ENCODE measurements at places on chromosomes 13 and 19.

DNA sequence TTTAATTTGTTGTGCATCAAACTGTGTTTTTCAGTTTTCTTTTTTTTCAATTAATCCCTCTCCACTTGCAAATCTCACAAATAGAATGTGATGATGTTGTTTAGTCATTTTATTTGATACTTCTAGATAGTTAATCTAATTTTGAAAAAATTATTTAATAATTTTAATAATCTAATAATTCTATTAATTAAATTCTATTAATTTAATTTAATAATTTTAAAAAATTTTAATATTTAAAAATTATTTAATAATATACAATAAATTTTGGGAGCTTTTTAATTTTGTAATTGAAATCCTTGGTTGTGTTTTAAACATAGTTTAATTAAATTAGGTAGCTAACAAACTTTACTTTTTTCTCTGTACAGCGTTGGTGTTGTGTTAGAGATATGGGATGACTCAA is 393.8 kb downstream of the OLFM4 start:
- no peak for DNase-seq

GRCh38 chr19:54470991-54471782 is 1.9 kb downstream of the CDC42EP5 start:
- peak; percentile 51 for DNase-seq

DNA sequence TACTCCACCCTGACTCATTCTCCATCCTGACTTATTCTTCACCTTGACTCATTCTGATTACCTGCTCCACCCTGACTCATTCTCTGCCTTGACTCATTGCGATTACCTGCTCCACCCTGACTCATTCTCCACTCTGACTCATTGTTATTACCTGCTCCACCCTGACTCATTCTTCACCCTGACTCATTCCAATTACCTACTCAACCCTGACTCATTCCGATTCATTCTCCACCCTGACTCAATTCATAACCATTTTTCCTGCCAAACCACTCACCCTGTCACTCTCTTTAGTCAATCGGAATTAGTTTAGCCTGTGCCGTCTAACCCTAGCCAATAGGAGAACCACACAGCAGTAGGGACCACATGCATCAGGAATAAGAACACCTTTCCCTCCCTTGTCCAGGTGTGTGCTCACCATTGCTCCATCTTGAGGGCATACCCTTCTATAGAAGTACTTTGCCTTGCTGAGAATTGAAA is 1227.4 kb upstream of the PCDH20 start:
- DNase-seq: peak; percentile 70

- no peak for DNase-seq
Measured at GRCh38 chr19:8696993-8697392, 1.6 kb downstream of the ACTL9 start.

GRCh38 chr13:101690871-101691270 is 238.4 kb downstream of the ITGBL1 start:
- DNase-seq: no peak

DNA sequence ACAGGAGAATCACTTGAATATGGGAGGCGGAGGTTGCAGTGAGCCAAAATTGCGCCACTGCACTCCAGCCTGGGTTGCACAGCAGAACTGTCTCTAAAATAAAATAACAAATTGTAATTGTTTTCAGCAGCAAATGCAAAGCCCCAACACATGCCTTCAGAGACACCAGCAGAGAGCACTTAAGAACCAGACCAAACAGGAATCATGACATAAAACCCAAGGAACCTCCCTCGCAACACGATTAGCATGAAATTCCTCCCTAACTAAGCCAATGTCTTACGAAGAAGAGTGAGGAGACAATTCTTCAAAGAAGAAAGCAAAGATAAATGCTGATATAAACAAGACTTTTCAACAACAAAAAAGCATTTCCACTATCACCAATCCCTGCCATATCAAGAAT is 40.1 kb downstream of the PSPC1 start:
- DNase-seq: no peak

- DNase-seq: no peak
Measured at GRCh38 chr19:41563854-41564514, 12.0 kb upstream of the CEACAM21 start.

DNA sequence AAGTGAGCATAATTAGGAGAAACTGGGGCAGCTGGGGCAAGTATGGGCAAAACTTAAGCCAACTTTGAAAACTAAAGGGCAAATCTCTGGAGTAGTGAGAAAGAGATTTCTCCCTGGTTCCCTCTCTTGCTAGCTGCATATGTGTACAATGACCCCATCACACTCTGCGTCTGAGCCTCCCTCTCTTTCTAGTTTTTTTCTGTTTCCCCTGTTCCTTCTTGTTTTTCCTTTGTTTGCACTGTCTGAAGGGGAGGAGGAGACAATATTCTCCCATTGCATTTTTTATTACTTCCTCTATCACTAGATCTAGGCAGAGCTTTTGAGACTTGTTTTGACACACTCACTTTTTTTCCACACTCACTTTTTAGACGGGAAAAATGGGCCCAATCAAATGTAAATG is 11.2 kb upstream of the CLDN10 start:
- no peak for DNase-seq

DNA sequence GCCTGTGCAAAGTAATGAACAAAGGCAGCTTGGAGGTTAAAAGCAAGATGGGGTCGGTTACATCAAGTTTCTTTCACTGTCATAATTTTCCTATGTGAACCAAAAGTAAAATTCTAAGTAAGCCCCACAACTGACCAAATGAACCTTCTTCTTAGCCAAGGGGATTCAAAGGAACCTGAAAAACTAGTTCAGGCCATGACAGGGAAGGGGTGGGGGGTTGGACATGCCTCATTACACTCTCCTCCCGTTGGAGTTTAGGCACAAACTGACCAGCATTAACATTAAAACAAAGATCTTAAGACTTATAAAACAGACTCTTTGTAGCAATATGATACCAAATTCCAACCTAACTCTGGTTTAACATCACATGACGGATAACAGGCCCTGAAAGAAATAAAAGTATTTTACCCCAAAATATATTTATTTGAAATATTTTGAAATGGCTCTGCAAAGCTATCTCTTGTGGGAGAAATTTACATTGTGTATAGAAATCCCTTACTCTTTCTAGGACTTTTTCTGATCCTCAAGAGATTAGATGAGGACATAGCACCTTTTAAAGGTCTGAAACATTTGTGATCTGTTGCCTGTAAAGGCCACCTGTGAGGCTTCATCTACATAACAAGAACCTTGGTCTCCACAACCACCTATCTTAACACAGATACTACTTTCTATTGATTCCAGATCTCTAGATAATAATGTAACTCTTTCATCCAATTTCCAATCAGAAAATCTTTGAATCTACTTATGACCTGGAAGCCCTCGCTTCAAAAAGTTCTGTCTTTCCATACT is 1829.0 kb upstream of the MIR17HG start:
- no peak for DNase-seq

- no peak for DNase-seq
Measured at GRCh38 chr19:43560687-43561086, 14.6 kb downstream of the XRCC1 start.

DNA sequence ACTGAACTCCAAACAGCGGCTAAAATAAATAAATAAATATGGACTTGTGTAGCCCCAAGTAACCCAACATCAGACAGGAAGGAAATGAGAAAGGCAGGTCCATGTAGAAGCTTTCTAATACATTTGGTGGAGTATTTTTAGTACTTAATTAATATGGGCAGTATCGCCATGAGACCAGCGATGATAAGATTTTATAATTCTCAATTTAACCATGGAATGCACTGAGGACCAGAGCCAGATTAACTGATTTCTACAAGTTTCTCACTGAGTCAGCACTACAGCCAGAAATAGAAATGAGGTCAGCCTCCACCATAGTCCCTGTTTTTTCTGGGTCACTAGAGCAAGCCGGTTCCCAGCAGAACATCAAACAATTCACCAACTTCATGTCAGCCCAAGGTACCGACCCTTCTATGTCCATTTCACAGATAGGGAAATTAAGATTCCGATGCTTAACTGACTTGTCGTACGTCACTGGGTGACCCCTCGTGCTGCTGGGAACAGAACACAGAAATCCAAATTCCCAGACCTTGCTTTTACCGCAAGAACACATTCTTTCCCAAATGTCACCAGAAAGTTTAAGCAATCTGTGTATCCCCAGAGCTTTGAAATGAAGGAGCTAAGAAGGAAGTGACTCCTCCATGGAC is 90.4 kb downstream of the COL4A1 start:
- no peak for DNase-seq

DNA sequence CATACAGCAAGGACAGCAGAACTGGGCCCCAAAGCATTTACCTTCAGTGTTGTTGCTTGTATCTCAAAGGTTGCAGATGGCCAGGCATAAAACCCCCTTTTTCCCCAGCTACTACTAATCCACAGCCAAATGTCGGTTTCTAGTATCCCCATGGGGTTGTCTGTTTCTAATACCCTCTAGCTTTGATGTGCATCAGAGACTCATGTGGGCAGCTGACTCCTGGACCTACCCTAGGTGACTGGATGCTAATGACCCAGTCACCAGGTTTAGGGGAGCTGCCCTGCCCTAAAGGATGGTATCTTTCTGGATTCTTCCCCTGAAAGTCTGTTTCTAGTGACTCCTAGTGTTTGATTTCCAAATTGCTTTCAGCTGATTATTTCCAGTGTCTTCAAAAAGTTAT is 23.9 kb downstream of the TJP3 start:
- no peak for DNase-seq

DNA sequence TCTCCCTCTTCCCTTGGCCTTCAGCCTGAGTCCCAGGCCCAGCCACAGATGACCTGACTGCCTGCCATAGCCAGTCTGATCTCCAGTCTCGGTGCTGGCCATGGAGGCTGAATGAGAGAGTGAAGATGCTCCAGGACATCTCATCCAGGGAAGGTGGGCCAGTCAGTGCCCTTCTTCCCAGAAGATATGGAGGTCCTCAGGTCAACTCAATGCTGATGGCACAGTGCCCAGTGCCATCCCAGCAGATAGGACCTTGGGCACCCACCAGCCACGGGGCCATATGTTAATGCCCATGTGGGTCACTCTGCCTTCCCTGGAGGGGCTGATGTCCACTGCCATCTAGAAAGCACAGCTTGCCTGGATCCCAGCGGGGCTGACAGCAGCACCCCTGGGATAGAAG is 7.2 kb downstream of the VSTM2B start:
- no peak for DNase-seq

- DNase-seq: peak; percentile 91
Measured at GRCh38 chr19:2032296-2032941, 16.9 kb upstream of the BTBD2 start.

DNA sequence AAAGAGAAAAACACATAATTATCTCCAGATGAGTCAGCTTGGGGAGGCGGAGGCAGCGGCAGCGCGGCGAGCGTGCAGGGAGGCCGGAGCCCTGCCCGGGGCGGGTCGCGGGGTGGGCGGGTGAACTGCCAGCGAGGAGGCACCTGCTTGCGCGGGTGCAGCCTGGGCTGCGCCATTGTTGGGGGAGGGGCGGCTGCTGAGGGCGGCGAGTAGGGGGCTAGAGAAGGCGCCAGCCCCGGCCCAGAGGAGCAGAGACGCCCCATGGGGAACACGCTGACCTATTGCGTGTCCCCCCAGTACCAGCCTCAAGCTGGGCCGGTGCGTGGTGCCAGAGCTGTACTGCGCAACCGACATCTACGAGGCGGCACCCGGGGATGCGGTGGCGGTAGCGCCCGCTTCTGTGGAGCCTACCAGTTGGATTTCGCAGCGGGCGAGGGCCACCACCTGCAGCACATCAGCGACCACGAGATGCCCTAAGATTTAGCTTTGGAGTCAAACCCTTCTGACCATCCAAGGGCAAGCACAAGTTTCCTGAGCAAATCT is 16.7 kb downstream of the ZNF100 start:
- no peak for DNase-seq

DNA sequence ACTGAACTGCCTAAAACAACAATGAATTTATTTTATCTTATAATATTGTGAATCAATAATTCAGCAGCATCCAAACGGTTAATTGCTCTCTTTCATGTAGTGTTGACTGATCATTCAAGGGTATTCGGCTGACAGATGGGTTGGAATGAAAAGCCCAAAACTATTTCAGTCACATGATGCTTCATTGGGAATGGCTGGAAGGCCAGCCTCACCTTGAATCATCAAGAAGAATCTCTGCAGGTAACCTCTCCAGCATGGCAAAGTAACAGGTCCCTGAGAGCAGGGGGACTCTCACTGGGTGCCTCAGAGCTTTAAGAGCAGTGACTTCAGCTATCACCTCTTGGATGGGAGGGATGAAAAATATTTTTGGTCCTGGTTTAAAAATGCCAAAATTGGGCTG is 1395.7 kb downstream of the OLFM4 start:
- DNase-seq: no peak

- no peak for DNase-seq
Measured at GRCh38 chr13:31944262-31945160, 87.1 kb upstream of the FRY start.

DNA sequence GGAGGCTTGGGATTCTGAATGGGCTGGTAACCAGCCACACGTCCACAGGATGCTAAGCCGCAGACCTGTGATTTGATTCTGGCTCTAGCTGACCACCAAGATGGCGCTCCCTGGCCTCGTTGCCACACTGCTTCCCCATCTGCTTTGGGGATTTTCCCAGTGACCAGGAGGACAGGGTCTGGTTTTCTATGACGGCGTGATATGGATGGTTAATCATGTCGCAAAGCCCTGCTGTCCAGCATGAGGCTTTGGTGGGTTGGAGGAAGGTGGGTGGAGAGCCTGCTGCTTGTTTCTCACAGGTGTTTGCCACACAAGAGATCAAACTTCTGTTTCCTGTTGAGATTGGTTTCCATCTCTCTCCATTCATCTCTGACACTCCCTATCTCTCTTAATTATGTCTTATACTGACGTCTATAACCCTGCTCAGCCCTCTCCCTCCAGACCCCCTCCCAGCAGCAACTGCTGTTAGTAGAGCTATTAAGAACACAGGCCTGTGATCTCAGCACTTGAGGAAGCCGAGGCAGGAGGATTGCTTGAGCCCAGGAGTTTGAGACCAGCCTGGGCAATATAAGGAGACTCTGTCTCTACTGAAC is 102.7 kb downstream of the SIPA1L3 start:
- DNase-seq: no peak

- no peak for DNase-seq
Measured at GRCh38 chr13:107332188-107332587, 764.3 kb upstream of the ARGLU1 start.

DNA sequence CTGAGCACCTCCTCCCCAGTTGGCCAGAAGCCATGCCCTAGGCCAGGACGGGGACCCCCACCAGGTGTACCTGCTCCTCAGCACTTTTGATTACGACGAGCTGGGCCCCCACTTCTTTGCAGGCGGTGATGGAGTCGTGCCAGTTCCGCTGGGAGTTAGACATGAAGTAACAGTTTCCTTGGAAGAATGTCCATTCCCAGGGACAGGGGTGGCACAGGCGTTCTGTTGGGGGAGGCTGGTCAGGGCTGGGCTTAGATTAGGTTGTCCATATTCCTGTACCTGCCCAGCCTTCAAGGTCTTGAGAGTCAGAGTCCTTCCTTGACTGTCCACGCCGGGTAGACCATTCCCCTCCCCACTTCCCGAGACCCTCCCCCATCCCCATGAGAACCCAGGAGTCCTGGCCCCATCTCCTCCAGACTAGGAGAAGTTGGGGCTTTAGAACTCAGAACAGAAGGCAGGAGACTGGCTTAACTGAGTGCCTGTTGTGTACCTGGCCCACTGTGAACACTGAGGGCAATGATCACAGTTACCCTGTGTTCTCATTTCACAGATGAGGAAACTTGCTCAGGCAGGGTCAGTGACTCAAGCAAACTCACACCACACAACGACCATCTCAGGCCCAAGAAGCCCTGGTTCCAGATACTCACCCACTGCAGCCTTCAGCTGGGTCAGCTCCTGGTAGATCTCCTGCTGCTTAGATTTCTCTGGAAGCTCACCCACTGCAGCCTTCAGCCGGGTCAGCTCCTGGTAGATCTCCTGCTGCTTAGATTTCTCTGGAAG is 2.3 kb downstream of the CD209 start:
- DNase-seq: no peak

GRCh38 chr13:40931719-40932118 is 87.4 kb downstream of the ELF1 start:
- DNase-seq: no peak

All from head of caudate nucleus (tissue), 42 donors.